Fibroblast of skin of left quadriceps (primary cell): ENCODE measurements at places on chromosomes 16 and 17.

- DNase-seq: no peak
Observed at GRCh38 chr16:17237350-17237944, 233.3 kb downstream of the XYLT1 start.

DNA sequence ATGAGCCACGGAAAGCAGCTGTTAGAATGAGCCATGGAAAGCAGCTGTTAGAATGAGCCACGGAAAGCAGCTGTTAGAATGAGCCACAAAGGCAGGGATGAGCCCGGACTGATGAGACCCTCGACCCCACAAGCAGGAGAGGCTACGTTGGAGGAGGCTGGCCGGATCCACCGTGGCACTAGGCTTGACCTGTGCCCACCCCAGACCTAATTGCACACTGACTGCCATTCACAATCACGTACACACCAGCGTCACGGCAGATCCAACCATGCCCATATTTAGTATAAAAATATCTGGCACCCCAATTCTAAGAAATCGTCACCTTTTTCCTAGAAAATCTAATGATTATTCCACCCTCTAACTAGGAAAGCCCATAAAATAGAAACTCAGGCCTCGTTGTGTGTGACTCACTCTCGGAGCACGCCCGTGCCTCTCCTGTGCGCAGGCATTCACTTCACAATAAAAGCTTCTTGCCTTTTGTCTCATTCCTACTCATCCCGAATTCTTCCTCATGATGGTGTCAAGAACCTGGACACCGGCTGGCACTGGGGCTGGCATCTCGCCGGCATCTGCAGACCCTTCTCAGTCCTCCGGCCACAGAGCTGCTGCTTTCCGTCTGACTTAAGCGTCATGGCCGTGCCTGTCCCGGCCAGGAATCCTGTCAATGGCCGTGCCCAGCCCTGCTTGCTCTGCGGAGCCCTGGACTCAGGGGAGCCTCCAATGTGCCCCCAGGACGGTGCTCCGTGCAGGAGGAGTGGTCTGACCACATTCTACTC is 5.5 kb upstream of the SECTM1 start:
- peak; percentile 57 for DNase-seq

GRCh38 chr17:7841396-7841914 is 7.4 kb downstream of the KDM6B start:
- no peak for DNase-seq

- DNase-seq: no peak
Observed at GRCh38 chr17:60060474-60060873, 18.2 kb downstream of the HEATR6 start.

DNA sequence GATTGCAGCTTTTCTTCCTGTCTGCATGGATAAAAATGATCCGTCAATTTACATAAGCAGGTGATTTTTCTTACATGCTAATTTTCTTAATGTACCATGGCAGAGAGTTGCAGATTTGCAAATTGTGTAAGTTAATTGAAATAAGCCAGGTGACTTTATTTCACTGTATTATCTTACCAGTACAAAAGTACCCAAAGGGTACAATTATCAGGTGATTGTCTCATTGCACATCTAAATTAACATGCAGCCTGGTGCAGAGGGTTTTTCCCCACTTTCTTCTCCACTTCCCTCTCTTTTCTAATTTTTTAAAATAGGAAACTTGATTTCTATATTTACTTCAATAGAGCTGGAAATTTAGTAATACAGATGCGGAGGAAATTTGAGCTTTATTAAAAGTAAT is 11.2 kb downstream of the NLK start:
- no peak for DNase-seq

DNA sequence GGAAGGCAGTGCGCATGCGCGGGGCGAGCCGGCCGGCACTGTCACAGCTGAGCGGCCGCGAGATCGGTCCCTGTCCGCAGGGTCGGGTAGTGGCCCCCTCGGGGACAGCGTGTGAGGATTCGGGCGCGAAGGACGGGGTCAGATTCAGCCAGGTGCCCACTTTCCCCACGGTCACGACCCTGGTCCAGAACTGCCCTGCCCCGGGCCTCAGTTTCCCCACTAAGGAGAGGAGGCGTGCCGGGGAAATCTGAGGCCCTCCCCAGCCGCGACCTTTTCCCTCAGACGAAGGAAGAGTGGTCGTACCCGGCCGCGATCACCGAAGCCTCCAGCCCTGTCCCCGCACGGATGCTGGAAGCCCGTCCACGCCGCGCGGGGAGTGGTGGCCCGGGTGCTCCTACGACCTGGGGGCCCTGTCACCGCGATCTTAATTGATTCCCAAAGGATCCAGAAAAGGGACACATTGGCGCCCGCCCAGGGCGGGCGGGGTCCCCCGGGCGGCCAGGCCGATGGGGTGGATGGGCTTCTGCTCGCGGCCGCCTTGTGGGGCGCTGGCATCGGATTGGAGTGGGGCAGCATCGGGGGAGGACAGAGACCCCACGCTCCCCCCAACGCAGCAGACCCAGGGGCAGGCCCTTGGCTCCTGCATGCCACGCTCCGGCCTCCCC is 57.7 kb downstream of the SRL start:
- DNase-seq: no peak

DNA sequence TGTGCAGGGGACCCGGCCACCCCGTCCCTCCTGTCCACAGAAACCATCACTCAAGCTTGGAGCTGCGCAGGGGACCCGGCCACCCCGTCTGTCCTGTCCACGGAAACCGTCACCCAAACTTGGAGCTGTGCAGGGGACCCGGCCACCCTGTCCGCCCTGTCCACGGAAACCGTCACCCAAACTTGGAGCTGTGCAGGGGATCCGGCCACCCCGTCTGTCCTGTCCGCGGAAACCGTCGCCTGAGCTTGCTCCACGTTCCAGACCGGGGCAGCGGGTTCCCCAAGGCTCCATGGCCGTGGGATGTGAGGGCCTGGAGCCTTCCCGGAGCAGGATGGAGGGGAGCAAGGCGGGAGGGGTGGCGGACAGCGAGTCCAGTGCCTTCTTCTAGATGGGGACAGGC is 25.2 kb downstream of the SOX8 start:
- DNase-seq: no peak

DNA sequence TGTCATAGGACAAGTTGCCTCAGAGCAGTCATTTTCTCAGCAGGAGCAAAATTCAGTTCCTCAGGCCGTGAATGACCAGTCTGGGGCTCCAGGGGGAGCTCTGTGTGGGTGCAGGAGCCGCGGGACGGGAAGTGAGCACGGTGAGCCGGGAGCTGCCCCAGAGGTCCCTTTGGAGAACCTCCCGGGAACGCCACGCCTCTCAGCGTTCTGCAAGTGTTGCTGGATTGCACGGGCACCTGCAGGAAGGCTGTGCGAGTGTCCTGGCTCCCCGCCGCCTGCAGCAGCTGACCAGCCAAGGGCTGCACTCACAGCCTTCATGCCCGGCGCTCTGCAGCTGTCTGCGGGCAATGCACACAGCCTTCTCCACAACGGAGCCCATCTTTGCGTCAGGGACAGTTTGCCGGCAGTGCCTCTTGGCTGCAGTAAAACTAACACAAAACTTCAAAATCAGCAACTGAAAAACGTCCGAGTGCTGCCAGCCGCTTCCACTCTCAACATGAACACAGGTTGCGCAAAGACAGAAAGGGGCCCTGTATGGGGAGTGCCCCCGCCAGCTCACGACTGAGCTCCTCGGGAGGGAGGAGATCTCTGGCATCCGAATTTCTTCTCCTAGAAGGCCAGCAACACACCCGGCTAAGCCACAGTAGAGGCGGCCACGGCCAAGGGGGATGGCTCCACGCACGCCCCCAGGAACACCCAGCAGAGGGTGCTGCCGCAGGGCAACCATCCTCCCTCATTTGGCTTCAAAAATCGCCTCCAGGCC is 16.0 kb downstream of the NDUFAF8 start:
- peak; percentile 31 for DNase-seq

DNA sequence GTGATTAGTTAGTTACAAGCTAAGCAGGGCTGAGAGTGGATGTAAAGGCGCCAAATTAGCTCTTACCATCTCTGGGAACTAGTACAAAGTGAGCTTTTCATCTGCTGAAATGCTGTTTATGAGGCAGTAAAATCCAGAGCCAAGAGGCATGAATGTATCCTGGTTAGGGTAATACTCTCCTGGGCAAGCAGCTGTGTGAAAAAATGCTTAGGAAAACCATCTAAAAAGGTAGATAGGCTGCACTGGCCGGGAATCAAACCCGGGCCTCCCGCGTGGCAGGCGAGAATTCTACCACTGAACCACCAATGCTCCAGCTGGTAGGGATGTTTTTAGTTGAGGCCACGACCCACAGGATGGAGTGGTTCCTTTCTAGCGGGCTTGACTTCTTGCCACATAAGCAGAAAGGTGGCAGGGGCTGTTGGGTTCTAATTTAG is 23.0 kb downstream of the VAC14 start:
- no peak for DNase-seq

- DNase-seq: no peak
Observed at GRCh38 chr16:16008666-16009065, 59.2 kb downstream of the ABCC1 start.

GRCh38 chr17:27319541-27320221 is 25.8 kb downstream of the WSB1 start:
- DNase-seq: no peak

GRCh38 chr16:76970745-76971099 is 220.3 kb upstream of the MON1B start:
- DNase-seq: no peak

DNA sequence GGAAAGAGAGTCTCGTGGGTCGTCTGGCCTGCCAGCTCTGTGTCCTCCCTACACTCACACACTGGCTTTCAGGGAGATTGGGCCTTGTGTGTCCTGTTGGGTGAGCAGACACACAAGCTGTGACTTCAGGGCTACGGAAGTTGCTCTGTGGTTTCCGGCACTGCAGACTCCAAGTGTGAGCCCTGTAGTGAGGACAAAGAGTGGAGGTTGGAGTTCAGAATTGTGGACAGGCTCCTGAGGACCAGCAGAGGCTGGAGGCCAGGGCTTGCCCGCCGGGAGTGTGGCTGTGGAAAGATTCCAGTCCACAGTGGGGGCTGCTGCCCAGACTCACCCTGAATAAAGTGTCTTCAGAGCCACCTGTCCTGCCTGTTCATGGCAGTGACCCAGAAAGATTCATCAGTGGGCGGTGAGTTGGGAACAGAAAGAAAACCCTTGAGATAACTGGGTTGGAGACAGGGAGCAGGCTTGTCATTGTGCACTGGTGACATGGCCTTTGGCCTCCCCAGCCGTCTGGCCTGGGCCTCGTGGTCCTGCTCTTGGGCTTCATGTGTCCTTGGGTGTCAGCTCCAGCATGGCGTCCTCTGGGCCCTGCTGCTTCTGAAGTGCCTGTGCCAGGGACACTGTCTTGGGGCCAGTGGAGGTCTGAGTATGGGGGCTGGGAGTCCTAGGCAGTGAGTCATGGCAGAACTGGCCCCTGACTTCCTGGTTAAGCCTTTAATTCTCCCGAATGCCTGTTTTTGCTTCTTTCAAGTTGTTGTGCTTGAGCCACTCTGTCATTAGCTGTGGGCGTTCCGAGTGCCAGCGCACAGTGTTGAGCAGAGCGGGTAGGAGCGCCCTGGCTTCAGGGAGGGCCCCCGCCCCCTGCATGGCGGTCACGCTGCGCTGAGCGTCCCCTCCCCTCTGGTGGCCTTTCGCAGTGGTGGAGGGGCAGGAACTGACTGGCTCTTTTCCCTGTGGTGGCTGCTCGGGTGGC is 19.9 kb upstream of the ZNF750 start:
- no peak for DNase-seq

- DNase-seq: no peak
Observed at GRCh38 chr17:6045621-6046357, 24.4 kb upstream of the WSCD1 start.

DNA sequence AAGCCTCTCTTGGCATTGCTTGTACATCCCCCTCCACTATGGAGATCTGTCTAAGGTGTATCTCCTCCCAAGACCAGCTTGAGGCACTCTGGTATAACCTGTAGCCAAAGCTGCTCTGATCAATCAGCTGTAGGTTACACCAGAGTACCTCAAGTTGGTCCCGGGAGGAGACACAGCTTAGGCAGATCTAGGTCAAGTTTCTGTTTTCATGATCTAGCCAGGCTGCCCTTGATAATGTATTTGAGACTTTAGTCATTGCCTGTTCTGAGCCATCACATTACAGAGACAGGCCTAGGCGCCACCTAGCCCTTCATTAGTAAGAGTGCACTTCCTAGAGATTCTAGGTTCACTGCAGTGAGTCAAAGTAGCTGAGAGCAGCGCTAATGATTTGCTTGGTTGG is 31.4 kb downstream of the ASGR1 start:
- DNase-seq: no peak

DNA sequence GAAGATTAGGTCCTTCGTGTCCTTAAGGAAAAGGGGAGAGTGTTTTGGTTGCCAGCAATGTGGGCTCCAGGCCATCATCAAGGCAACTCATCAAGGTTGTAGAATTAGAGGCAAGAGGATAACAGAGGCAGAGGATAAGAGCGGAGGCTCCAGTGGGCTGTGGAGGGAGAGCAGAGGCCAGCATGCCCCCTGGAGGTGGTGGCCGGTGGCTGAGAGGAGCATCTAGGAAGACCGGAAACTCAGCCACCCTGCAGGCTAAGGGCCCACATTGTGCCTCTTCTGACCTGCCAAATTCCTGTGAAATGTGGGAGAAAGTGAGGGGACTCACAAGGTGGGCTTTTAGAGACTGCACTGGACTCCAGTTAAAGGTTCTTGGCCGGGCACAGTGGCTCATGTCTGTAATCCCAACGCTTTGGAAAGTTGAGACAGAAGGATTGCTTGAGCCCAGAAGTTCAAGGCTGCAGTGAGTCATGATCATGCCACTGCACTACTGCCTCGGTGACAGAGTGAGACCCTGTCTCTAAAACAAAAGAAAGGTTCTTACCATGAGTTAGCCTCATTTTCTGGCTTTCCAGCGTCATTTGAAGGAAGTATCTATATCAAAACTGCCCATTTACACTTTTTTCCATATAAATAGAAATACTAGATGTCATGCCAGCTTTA is 62.7 kb upstream of the ADORA2B start:
- DNase-seq: no peak

DNA sequence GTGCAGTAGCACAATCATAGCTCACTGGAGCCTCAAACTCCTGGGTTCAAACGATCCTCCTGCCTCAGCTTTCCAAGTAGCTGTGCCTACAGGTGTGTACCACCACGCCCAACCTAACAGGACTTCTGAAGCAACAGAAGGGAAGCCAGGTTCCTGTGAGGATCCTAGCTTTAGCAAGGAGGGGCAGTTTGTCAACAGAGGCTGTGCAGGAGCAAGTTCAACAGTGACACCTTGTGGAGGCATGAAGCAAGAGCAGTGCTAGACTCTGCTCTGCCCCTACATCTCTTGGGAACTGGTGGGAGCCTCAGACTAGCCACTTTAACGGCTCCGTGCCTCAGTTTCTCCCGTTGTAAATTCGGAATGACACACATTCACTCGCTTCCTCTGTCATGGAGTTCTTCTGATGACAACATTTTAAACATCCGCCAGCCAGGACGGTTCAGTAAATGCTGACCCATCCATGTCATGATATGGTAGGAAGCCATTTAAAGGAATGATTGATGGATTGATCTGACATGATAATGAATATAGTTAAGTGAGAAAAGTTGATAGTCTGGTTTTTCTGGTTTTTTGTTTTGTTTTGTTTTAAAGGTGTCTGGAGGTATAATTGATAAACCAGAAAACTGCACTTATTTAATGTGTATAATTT is 218.7 kb downstream of the MRTFB start:
- no peak for DNase-seq

DNA sequence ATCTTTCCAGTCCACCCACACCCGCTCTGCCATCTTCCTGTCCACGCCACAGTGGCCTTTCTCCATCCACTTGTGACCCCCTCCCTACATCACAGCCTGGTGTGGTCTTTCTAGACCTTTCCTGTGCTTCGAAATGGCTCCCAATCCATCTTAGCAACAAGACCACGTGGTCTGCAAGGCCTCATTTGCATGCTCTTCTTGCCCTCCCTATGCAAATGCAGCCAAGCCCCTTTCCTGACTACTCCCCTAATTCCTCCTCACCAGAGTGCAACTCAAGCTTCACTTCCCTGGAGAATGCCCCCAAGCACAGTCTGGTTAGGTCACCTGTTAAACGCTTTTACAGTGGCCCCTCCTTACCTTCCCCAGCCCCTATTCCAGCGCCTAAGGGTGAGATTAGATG is 6.1 kb downstream of the PPP1R9B start:
- no peak for DNase-seq
